ENCODE measurements at places on chromosomes 6 and 20. TPM values are rescaled to one million over a fixed set of nuclear protein-coding genes. Genes with fewer than 3 reads are reported as not detected.
A peak's percentile ranks its signal among the peaks of the same experiment; 100 is the strongest.

DOK5 gene
- total RNA-seq: 0.17 TPM

TINAG gene
- not detected for total RNA-seq

NT5E gene
- total RNA-seq: 74.2 TPM

RPS21 gene
- total RNA-seq: 894 TPM

SAMD10 gene
- 3.5 TPM for total RNA-seq

TREML4 gene
- total RNA-seq: not detected

TPD52L1 gene
- total RNA-seq: 115 TPM

NOX3 gene
- total RNA-seq: not detected

ULBP3 gene
- 28.5 TPM for total RNA-seq

ZC2HC1B gene
- not detected for total RNA-seq

SLC35D3 gene
- not detected for total RNA-seq

- DNase-seq: peak; percentile 99
These were observed 49.7 kb downstream of the KLHL31 start for GRCh38 chr6:53615633-53616449.

GRCh38 chr6:132161283-132161682 lies 210.1 kb upstream of the CCN2 start:
- DNase-seq: peak; percentile 40

DNA sequence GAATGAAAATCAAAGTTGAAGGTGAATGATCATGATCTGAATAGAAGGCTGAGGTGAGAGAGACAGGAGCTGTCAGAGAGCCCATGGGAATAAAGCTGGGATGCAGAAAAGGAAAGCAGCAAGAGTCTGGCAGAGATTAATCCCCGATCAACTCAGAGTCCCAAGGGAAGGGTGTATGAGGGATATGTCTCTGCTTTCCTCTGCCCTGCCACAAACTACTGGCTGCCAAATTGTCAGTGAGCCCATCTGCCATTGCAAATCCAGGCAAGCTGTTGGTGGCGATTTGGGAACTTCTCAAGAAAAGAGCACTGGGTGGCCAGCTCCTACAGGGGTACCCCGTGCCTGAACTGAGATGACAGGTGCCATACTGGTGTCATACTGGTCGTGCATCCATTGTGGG lies 705.5 kb upstream of the MAN1A1 start:
- DNase-seq: no peak

DNA sequence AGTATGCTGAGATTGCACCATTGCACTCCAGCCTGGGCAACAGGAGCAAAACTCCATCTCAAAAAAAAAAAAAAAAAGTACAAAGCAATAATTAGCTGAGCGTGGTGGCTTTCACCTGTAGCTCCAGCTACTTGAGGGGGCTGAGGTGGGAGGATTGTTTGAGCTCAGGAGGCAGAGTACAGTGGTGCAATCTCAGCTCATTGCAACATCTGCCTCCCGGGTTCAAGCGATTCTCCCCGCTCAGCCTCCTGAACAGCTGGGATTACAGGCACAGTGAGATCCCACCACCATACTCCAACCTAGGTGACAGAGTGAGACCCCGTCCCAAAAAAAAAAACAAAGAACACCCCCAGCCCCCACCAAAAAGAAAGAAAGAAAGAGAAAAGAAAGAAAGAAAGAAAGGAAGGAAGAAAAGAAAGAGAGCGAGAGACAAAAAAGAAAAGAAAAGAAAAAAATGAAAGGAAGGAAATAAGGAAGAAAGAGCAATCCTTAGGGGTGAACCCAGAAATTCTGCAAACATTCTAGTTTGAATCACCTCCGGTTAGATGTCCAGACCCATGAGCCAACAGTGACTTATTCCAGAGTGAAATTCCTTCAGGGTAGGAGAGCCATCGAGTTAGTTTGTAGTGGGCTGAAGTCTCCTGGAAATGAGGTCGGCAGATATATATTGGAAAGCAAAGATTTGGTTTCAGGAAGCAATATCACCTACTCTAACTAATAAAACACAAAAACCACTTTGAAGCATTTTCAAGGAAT lies 3.2 kb upstream of the RIPOR3 start:
- peak; percentile 38 for DNase-seq

DNA sequence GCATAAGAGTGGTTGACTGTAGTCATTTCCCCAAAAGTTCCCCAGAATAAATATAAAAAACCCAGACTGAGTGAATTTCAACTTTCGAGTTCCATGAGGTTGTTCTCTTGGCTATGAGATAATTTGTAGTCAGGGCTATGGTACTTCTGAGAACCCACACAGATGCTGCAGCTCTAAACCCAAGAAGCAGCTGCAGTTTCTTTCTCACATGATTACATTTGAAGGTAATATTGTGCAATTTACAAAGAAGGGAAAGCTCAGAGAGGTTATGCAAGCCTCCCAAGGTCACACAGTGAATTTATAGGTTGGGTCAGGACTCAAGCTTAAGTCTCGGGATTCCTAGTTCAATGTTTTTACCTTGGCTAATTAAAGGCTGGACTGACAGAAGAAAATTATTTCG lies 29.7 kb upstream of the CD93 start:
- no peak for DNase-seq

GRCh38 chr6:108589244-108589791 lies 28.6 kb downstream of the FOXO3 start:
- DNase-seq: peak; percentile 95

DNA sequence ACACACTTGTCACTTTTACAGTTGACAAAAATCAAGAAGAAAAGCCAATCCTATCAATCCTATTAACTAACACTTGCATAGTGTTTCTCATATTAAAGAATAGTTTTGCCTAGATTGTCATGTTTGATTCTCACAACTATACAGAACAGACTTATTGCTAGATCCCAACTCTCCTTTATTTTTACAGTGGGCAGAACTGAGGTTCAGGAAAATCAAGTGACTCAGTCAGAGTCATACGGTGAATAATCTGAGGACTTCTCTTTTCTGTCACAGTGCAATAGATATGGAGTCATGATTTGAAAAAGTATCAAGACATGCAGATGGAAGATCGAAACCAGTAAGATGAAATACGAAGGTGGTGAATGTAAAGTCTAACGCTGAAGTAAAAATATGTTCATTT lies 195.1 kb upstream of the CITED2 start:
- peak; percentile 71 for DNase-seq

- DNase-seq: peak; percentile 83
These were observed 20.7 kb downstream of the SYNJ2 start for GRCh38 chr6:158002249-158002950.

GRCh38 chr6:31172973-31173384 lies 2.5 kb upstream of the POU5F1 start:
- no peak for DNase-seq

DNA sequence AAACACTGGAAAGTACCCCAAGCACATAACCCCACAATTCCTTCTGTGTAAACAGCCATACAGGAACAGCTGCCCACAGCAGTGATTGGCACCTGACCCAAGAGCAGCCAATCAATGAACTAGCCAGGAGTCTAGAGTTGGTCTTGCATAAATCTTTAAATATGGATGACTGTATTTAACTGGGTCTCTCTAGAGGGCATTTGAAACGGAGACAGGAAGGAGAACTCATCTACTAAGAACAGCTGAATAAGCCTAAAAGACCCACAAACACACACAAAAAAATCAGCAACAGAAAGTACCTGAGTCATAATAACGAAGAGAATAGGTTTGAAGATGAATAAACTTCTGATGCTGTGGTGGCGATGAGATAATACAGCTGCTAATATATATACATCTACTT lies 49.0 kb upstream of the ASF1A start:
- no peak for DNase-seq

DNA sequence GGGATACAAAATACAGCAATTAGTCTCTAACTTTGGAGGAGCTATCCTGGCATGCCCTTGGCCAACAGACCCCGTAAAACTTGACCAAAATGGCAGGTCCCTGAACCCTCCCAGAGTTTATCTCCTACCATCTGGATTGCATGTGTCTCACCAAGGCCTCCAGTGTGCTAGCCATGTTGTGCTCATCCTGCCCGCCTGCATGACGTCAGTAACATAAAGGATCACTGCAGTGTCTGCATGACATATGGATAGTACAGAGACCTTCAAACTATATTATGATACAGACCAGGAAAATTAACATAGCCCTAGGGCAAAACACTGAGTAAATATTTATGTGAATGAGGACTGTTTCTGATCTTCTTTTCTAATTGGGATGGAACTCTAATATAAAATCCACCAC lies 25.3 kb downstream of the CPXM1 start:
- DNase-seq: no peak

- peak; percentile 77 for DNase-seq
These were observed 40.0 kb upstream of the APCDD1L start for GRCh38 chr20:58555078-58555765.

DNA sequence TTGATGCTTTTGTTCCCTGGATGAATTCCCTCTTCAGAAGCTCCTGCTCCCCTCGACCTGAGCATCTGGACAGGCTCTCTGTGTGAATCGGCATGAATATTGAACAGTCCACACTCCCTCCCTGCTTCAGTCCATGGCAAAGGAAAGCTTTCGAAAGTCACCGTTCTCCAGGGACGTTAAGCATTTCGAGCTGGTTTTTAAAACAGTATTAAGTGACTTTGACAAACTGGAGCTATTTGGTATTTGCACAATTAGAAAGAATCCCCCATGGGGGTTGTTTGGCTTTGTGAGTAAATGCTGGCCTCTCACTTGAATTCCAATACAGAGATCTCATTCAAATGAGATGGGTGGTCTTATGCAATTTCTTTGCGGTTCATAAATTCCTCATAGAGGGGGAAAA lies 85.3 kb upstream of the TIAM2 start:
- DNase-seq: no peak

- no peak for DNase-seq
These were observed 16.4 kb downstream of the TBPL1 start for GRCh38 chr6:133969285-133969920.

DNA sequence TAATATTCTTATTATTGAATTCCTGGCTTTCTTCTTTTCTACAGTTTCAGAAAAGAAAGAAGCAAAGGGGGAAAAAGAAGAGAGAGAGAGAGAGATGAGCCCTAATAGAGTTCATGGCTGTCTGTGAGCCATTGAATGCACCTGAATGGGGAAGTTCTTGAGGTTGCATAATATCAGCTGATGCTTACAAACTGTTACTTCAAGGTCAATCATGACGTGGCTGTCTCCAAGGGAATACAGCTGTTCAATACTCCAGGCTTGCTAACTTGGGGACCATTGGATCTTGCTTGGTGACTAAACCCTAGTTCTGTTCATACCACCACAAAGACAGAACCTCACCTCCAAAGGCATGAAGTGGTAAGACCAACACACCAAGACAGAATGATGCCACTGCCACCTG lies 180.4 kb downstream of the ADGRG6 start:
- DNase-seq: no peak

DNA sequence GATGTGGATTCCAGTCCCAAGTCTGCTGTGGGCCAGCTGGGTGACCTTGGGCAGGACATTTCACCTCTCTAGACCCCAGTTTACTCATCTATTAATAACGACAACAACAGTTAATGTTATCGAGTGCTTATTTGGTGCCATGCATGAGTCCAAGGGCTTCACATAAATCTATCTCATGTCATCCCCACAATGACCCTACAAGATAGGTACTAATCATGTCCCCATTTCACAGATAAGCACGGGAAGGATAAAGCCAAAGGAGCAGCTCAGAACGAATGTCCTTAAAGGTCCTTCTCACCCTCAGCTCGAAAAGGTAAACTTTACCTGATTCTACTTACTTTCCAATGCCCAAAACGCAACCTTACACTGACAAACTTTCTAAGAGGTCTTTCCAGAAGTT lies 35.7 kb downstream of the TRAM2 start:
- DNase-seq: no peak
